ENCODE measurements at places on chromosomes 2 and 18. TPM values are rescaled to one million over a fixed set of nuclear protein-coding genes. Genes with fewer than 3 reads are reported as not detected.

GRCh38 chr18:32509111-32509510, 38.4 kb upstream of the GAREM1 start:
- H3K36me3 ChIP-seq = no peaks in the 10 kb centered on the region
- no peak overlapping the region for H3K4me3 ChIP-seq
- H3K27ac ChIP-seq = no peak overlapping the region
- no peaks in the 10 kb centered on the region for H3K27me3 ChIP-seq
- DNase-seq = no peak
- no peaks in the 10 kb centered on the region for H3K4me1 ChIP-seq

DNA sequence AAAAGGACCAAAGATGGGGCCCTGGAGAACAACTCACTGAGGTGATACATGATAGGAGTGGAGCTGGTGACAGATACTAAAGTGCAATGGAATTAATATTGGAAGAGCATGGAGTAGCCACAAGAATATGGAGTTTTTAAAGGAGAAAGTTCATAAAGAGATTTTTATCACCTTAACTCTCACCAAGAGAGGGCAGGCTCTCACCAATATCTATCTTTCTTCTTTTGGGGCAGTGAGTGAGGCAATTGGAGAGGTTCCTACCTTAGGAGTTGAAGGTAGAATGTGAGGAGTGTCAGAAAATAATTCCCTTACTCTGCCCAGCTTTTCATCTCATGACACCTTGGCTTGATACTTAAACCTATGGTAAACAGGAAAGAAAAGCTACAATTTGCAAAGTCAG, 233.7 kb upstream of the CWC22 start:
- H3K4me1 ChIP-seq = no peaks in the 10 kb centered on the region
- no peaks in the 10 kb centered on the region for H3K27me3 ChIP-seq
- no peak overlapping the region for H3K27ac ChIP-seq
- no peaks in the 10 kb centered on the region for H3K36me3 ChIP-seq
- no peak overlapping the region for H3K4me3 ChIP-seq

The SERPINB3 gene
- total RNA-seq = not detected

GRCh38 chr18:3970929-3971328, 484.2 kb downstream of the DLGAP1 start:
- no peak for DNase-seq
- H3K36me3 ChIP-seq = no peaks in the 10 kb centered on the region
- no peak overlapping the region for H3K4me3 ChIP-seq
- no peak overlapping the region for H3K27ac ChIP-seq
- H3K4me1 ChIP-seq = peaks cover 9% of the 10 kb centered on the region

- DNase-seq = no peak
- peak overlapping the region; percentile 98 for H3K27ac ChIP-seq
- H3K4me3 ChIP-seq = peak overlapping the region; percentile 87
- peaks cover 62% of the 10 kb centered on the region for H3K4me1 ChIP-seq
Measured at GRCh38 chr18:75208155-75208835, 644 bp downstream of the PTGR3 start.

The MROH2A gene
- not detected for total RNA-seq
